ENCODE measurements at places on chromosomes 2 and 18. TPM values are rescaled to one million over a fixed set of nuclear protein-coding genes. Genes with fewer than 3 reads are reported as not detected.

Gene NYAP2
- not detected for total RNA-seq

Gene CPO
- not detected for total RNA-seq

Gene TMSB10
- total RNA-seq, result 8,978 TPM

Gene VSNL1
- total RNA-seq, result not detected

Gene KLHL14
- not detected for total RNA-seq

Gene APCDD1
- total RNA-seq, result not detected

Gene IL36B
- total RNA-seq, result not detected

Gene CGREF1
- total RNA-seq, result 7.3 TPM

Gene RAB6C
- total RNA-seq, result not detected

Gene KYNU
- 270 TPM for total RNA-seq

Gene CPS1
- total RNA-seq, result 6.2 TPM

Gene ANO7
- 1.7 TPM for total RNA-seq

Gene CYP1B1
- total RNA-seq, result 8.5 TPM

Gene GCG
- total RNA-seq, result not detected

Gene SPR
- total RNA-seq, result 144 TPM
